Central memory CD8-positive, alpha-beta T cell (primary cell): ENCODE measurements at places on chromosomes 7 and 10.

GRCh38 chr7:99729486-99730237 lies 5.3 kb downstream of the CYP3A7 start:
- DNase-seq, result no peak

DNA sequence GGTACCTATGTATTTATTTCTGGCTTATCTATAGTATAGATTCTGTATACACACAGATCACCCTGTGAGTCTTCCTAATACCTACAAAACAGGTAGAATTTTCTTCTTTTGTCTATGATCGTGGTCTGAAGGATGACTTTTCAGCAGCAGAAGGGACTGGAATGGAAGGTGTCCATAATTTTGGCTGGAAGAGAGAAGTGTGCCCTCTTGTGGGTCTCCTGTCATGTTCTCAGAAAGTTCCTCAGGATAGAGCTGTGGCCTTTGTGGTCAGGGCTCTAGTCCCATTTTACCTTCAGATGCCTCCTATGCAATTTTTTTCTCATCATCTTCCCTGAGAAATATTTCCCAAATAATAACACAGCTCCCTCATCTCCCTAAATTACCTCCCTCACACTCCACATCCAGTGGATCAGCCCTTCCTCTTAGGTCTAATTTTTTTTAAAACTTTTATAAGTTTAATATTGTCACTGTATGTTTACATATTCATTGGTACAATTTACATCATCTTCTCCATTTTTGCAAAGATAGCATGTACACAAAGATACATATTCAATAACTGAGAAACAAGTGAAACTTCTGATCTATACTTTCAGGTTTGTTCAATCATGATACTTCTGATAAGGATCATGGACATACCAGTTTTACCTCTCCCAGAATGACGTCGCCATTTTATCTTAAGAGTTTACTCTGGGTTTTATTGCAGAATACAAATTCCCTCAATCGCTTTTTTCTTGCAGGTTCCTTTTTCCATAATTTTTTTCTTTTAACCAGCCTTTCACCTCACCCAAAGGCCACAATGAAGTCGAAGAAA lies 112.7 kb downstream of the REEP3 start:
- no peak for DNase-seq

DNA sequence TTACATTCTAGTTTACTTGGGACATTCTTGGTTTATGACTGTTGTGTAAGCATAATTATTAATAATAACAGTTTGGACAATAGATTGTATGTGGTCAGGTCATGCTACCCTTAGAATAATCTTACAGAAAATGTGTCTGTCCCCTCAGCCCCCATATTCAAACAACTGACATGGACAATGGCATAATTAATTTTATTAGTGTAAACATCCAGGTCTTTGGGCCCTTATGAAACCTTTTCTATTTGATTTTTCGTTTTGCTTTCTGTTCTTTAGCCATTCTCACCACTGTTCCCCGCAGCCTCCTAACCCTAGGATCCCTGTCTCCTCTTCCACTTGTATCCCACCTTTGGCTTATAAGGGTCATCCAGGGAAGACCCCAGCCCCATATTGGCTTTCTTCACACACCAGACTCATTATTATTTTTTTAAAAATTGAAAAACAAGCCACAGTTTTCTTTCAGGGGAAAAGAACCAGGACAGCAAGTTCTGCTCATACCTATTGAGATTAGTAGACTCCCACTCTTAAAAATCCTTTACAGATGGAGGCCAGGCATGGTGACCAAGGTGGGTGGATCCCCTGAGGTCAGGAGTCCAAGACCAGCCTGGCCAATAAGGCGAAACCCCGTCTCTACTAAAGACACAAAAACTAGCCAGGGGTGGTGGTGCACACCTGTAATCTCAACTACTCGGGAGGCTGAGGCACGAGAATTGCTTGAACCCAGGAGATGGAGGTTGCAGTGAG lies 11.5 kb downstream of the VIM start:
- DNase-seq, result no peak

DNA sequence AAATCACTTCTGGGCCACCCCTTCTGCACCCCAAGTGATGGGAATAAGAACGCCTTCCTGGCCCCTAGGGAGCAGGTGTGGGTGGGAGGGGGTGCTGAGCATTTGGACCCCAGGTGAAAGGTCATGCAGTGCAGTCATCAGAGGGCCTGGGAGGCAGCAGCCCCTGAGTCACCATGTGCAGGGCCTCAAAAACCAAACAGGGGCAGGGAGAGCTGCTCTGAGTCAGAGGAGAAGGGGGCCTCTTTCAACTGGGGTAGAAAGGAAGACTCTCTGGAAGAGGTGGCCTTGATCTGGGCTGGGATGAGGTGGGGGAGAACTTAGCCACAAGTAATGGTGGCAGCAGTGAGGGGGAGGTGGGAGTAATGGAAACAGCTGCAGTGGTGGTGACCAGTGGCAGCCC lies 164.3 kb downstream of the BUB3 start:
- DNase-seq, result no peak

DNA sequence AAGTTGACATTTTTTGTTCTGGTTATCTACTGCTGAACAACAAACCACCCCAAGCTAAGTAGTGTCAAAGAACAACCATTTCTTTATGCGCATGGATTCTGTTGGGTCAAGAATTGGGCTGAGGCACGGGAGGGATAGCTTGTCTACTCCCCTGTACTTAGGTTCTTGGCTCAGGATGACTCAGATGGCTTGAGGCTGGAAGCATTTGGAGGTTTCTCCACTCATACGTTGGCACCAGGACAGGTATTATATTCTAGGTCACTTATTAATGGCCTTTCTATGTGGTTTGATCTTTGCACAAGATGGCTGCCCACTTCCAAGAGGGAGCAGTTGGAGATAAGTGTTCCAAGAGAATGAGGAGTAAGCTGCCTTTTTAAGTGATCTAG lies 11.8 kb upstream of the TFAM start:
- no peak for DNase-seq

DNA sequence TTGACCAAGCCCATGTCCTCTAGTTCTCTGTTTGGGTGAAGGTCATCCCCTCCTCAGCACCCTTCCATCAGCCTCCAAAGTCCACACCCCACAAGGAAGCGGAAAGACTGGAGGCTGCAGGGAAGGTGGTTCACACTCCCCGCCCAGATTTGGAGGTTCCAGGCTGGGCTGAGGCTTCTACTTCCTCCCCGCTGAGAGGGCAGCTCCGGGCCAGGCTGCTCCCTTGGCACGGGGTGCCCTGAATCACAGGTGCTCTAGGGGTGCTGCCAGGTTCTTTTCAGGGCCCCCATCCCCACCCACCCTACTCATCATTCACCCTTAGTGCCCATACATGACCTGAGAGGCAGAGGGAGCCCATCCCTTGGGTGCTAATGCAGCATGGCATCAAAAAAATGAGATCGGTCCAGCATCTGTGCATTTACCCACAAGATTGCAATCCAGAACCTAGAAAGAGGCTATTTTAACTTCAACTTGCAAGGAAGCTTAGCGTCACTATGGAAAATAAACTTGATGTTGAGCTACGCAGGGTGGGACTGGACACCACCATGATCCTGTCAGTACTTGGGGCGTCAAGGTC lies 47.3 kb upstream of the ZMIZ1 start:
- DNase-seq, result no peak

DNA sequence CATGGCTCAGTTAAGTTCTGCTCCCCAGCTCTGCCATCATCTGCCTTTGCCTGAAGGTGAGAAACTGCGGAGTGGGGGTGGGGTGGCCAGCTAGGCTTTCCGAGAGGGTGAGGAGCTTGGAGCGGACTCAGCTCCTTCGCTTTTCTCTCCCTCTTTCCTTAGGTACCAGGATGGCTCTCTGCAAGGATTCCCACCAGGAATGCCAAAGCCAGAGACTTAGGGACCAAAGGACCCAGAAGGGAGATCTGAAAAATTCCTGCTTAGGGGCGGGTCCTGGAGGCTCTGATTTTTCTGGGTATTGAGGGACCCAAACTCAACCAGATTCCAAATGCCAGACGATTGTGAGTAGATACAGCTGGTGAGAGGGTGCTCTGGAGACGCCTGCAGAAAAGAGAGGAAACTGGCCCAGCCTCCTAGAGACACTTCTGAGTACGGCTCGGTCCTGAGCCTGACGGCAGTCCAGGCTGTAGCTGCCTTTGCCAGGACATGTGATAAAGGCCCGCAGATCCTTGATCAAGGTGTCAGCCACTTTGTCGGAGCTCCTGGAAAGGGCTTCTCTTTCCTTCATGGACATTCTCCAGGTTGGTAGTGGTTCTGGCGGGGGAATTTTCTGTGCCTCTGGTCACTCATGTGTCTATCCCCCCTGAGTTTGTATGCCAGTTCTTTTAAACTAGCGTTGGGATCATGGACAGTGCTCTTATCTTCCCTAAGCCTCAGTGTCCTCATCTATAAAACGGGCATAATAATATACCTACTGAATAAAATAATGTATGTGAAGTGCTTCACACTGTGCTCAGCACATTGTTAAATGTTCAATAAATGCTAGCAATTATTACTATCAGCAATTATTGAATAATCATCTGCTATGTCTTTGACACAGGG lies 42.5 kb upstream of the BTRC start:
- DNase-seq, result no peak

DNA sequence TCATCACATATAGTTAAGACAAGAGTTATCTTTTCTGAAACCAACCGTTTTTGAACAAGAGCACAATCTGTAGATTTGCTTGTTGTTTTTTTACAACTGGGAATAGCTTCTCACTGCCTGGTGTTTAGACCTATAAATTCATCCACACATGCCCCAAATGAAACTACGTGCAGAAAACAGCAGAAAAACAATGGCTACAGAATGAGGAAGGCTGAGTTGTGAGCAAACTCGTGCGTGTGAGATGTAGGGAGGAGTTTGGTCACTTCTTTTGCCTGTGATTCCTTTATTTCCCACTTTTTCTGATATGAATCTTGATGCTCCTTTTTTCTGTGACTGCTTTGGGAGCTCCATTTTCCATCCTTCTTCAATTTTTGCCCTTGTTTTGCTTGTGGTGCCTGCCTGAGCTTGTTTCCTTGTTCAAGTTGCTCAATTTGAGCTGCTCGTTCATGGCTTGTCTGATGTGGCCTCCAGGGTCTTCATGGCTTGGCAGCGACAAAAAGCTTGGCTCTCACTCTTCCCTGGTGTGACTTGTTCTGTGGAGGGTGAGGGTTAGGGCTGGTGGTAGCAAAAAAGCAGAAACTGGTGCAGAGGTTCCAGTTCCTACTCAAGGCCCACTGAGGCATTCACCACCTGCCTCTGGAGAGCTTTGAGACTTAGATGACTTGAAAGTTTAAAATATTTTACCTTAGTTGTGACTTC lies 76.9 kb downstream of the ZNF365 start:
- DNase-seq, result no peak

DNA sequence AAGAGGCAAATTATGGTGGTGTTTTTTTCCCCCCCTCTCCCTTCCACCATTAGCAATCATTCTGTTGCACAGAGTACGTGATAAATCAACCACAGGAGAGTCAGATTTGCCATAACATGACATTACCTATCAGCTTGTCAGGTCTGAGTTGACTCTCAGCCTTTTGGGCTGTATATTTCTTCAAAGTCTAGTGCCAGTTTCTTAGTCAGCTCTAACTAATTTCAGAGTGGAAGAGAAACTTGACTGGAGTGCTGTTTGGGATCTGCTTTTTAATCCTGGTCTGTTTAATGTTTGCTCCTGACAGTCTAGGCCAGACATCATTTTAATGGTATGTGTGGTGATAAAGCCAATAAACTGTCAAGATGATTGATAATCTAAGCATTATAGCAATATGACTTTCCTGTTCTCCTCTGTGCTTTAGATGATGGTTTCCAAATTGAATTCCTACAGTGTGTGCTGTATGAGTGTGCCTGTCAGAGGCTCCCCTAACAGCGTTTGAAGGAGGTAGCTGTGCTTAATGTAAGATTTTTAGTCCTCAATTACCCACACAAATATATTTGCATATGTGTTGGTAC lies 76.9 kb downstream of the LRMDA start:
- no peak for DNase-seq

DNA sequence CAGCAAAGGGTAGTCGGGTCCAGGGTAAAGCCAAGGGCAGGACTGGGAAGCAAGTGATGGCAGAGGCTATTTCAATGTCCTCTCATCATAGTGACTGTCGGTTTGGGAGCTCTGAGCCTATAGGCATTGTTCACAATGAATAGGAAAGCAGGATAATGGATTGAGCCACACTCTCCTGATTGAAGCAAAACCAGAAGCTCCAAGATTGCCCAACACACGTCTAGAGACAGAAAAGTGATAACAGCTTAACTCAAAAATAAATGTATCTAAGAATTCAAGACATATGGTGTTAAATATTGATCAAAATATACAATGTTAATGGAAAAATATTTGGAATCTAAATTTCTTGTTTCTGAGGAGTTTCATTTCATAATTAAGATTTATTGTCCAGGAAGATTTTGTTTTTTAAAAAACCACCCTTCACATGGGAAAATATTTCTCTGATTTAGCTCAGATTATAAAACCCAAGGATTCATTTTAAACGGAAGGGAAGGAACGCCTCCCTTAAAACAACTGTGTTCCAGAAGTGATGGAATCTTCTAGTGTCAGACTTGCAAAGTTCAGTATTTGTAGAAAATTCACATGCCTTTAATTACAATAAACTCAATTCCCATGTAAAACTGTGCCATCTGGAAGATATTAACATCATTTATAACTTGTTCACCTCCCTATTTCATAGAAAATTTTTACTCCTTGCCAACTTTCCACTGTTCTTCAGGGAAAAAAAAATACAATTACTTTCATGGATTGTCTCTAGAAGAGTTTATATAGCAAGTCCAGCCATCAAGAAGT lies 54.5 kb downstream of the NRP1 start:
- no peak for DNase-seq

- no peak for DNase-seq
Observed at GRCh38 chr7:133784486-133785001, 342.6 kb upstream of the LRGUK start.

- DNase-seq, result no peak
Observed at GRCh38 chr10:88039496-88040200, 176.2 kb downstream of the PTEN start.

DNA sequence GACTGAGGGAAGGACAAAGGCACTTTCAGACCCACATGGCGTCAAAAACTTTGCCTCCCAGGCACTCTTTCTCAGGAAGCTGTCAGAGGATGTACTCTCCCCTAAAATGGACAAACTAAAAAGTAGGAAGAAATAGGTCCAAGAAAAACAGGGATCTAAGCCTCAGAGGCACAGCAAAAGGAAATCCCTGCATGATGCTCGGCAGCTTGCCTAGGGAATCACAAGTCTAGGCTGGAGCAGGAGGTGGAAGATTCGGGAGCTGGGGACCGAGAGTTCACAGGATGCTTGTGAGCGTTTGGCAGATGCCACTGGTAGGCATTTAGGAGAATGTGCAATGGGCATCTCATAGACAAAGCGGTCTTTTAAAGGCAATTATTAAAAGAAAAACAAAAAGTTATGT lies 60.8 kb downstream of the ATXN7L1 start:
- no peak for DNase-seq

- DNase-seq, result no peak
Observed at GRCh38 chr7:54831644-54832095, 72.7 kb upstream of the SEC61G start.

GRCh38 chr10:113960617-113961181 lies 83.0 kb upstream of the ADRB1 start:
- peak; percentile 69 for DNase-seq

DNA sequence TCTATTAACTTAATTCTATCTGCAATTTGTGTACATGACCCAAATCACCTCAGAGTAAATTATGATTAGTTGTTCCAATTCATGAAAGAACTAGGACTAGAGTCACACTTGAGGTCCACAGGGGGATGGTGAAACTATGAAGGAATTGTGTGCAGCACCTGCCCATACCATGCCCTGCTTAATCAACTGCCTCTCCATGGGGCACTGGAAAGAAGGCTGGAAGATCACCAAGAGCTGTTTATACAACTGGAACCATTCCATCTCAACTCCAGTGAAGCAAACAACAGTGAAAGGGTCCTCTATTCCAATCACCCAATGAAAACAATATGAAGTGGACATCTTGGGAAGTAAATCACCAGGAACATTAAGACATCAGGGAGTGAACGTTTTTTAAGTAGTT lies 98.7 kb upstream of the SEMA3D start:
- no peak for DNase-seq
